NCI-H1048 (cell line): ENCODE measurements at places on chromosomes 11 and 22.

DNA sequence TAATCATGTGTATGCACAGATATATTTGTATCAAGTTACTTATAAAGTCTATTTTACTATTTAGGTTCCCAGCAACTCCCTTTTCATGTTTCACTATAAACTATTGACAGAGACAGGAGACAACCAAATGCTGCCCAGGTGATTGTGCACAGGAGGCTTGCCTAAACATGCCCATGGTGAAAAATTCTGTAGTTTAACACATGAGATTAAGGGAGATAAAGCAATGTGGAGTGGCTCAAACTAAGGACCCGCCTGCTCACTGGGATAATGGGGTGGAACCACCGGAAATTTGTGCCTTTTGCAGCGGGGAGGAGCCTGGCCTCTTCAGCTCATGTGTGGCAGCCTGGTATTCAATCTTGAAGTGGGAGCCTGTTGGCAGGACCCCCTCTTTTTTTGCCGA lies 459.5 kb upstream of the CNTN5 start:
- DNase-seq: no peak

DNA sequence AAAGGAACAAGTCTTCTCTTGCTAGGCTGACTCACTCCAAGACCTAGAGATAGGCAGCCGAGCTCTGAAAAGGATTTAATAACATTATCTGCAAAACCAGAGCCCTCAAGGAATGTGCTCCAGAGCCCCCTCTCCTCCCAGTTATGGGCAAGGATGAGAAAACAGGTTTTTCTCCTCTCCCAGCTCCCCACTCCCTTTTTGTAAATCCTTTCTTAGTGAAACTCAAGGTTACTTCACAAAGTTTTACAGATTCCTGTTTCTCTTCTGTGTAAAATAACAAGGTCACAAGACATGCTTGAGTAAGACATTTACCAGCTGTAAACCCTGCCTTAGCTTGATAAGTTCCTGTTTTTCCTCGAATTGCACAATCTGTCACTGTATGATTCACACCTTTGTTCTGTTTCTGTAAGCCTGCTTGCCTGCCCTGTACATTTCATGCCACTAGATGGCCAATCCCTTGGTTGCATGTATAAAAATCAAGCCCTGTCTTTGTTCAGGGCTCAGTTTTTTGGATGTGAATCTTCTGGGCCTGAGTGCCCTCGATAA lies 489.4 kb downstream of the KCNA4 start:
- no peak for DNase-seq

GRCh38 chr11:133907216-133907615 lies 49.6 kb downstream of the IGSF9B start:
- no peak for DNase-seq

DNA sequence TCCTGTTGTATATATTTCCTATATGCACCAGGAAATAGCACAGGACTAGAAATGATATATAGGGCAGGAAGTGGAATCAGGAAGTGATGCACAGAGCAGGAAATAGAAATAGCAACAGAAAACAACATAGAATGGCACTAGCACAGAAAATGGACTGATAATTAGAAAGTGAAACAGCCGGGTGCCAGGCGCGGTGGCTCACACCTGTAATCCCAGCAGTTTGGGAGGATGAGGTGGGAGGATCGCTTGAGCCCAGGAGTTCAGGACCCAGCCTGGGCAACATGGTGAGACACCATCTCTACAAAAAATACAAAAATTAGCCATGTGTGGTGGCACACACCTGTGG lies 10.0 kb upstream of the RELT start:
- DNase-seq: no peak

- DNase-seq: no peak
These were observed 150.7 kb downstream of the BLID start for GRCh38 chr11:121965330-121965729.

- no peak for DNase-seq
These were observed 108.3 kb downstream of the CTTN start for GRCh38 chr11:70506658-70506970.

GRCh38 chr11:115042002-115042401 lies 363.7 kb downstream of the NXPE2 start:
- DNase-seq: no peak

DNA sequence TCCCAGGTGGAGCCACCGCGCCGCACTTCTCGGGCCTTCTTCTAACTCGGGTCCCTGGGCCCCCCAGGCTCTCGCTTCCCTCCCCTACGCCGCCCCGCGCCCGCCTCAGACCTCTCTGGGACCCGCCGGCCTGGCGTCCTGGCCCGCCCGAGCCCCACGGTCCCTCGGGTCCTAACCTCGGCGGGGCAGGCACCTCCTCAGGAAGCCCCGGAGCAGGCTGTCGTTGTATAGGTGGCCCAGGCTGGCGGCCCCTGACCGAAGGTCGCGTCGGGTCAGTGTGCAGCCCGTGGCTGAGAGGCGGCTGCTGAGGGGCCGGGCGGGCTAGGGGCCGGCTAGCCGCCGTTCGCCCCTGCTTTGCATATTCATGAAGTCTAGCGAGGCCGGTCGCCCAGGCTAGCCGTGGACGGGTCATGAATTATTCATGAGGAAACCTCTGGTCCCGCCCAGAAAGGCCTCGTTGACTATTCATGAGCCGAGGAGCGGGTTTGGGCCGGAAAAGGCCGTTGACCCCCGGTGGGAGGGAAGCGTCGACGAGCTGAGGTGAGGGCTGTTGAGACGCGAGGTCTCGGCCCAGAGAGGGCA lies at the start of gene HORMAD2:
HORMAD2 (plus strand) TSS at position 513 of the 582 bp plus-strand sequence. CDS start 13,489 bp downstream, outside the sequence.
- DNase-seq: no peak

GRCh38 chr11:118047749-118048148 lies 29.1 kb upstream of the TMPRSS4 start:
- no peak for DNase-seq

DNA sequence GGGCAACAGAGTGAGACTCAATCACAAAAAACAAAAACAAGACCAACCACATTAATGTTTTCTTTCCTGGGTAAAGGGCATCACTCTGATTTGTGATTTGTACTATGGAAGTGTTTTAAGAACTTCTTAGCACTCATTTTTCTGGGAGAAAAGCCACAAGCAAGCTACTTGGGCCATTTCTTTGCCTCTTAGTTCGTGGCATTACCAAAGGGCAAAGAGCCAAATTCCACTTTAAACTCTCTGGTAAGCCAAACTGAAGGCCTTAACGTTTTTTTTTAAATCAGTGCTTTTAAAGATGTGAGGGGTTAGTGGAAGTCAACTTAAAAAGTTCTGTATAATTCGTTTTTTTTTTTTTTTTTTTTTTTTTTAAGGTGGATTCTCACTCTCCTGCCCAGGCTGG lies 36.9 kb downstream of the CAT start:
- DNase-seq: no peak

DNA sequence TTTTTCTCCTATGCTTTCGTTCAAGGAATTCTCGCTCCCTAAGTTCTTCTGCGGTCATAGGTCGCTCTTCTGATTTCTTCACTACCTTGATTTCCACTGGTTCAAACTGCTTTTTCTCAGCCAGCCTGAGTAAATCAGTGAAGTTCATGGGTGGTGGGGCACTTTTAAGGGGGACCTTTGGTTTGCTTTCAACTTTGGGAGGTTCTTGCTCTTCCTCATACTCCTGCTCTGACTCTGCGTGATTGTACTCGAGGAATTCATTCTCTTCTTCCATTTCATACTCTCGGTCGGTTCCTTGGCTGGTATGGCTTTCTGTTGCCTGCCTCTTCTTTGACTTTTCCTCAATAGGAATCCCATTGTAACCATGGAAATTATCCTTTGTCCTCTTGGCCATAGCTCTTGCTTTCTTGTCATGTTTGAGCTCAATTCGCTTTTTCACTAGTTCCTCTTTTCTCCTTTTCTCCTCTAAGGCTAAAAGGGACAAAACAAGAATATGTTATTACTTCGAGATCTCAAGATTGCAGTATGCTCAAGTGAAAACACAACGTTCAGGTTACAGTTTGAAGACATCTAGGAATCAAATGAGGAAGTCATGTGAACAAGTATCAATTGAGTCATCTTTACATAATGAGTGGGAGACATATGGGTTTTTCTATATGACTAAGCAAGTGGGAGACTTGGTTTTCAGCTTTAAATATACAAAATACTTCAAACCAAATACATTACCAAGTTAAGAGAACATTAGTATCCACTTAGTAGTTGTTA lies 16.2 kb downstream of the MISFA start:
- no peak for DNase-seq

- DNase-seq: no peak
These were observed 68.3 kb downstream of the ST3GAL4 start for GRCh38 chr11:126423743-126424142.

- no peak for DNase-seq
These were observed 3.1 kb downstream of the SCO2 start for GRCh38 chr22:50522208-50522805.

- DNase-seq: no peak
These were observed 47.5 kb upstream of the PICALM start for GRCh38 chr11:86116386-86116726.

- DNase-seq: no peak
These were observed 1.2 kb downstream of the AP5B1 start for GRCh38 chr11:65779669-65779918.

- DNase-seq: no peak
These were observed 483.3 kb upstream of the ARHGAP42 start for GRCh38 chr11:100203789-100204188.

DNA sequence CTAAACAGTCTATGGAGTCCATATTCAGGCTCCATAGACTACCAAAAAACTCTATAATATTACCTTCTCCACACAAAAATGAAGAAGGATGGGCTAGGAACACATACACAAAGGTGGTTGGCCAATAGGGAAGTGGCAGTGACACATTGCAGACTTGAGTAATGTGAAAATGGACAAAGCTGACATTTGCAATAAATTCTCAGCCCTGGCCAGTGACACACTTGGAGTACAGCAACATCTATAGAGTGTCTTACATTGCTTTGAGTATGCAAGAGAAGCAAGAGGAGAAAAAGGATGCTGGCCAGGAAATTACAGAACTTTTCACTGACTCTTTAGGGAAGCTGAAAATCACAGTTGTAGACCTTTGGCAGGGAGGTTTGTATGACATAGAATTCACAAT lies 7.3 kb upstream of the OR52W1 start:
- no peak for DNase-seq

DNA sequence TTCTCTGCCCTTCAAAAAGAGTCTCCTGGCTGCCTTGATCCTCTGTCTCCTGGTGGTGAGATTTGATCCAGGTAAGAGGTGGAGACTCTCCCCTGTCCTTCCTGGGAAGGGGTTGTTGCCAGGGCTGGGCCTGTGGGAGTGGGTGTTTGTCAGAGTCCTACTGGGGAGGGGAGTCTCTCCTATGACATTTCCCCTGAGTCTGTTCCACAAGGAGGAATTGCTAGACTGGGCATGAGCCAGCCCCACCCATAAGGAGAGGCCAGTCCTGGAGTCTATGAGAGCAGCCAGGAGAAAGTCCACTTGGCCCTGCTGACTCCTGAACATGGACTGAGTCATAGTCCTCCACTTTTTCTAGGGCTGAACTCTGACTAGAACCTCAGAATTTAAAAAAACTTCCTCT lies 7.4 kb downstream of the PEX26 start:
- no peak for DNase-seq

DNA sequence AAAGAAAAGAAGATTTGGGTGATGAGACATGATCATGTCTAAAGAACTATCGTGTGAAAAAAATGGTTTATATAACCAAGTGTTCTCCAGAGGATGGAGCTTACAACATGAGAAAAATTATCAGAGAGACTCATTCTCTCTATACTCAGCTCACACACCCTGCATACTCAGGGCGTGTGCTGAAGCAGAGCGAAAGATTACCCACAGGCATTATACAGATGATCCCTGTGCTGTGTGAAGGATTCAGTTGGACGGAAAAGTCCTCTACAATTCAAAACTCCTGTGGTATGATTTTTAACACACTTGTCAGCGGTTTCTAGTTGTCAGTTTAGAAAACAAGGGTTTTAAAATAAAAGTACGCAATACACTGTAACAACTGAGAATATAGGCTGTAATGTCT lies 267.3 kb downstream of the DLG2 start:
- no peak for DNase-seq

- no peak for DNase-seq
These were observed 734 bp downstream of the ZP1 start for GRCh38 chr11:60867871-60868681.

DNA sequence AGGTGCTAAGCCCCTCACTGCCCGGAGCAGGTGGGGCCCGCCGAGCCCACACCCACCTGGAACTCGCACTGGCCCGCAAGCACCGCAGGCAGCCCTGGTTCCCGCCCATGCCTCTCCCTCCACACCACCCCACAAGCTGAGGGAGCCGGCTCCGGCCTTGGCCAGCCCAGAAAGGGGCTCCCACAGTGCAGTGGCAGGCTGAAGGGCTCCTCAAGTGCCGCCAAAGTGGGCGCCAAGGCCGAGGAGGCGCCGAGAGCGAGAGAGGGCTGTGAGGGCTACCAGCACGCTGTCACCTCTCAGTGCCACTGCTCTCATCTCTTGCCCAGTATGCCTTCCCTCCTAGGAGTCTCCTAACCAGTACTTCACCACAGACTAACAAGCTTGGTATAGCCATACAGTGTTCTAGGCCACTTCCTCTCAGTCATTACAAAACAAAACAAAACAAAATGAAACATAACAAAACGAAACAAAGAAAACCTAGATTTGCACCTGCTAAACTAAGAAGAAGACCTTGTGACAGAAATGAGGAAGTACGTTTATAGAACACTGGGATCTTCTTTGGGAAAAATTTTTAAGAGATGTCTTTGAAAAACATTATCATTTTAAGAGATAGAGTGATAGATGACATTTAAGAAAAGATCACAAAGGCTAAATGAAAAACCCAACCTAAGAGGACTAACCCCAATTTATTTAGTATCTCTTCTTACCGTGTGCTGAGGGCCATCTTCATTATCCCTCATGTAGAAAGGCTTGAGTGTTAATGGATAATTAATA lies 47.7 kb upstream of the GAB2 start:
- no peak for DNase-seq

- no peak for DNase-seq
These were observed 24.9 kb downstream of the CD44 start for GRCh38 chr11:35163702-35164496.

DNA sequence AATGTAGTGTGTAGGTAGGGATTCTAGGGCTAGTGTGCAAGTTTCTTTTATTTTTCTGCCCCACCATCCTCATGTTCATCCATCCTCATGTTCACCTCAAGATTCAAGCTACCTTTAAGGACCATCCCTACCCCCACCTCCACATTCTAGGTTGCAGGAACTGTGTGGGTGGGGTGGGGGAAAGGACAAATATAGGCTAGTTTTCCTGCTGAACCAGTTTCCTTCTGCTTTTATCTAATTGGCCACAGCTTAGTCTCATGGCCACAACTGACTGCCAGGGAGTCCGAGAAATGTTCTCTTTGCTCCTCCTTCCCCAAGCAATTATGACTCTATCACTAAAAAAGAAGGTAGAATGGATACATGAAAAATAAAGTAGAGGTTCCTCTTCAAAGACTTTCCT lies 179.0 kb upstream of the LARGE1 start:
- DNase-seq: no peak

DNA sequence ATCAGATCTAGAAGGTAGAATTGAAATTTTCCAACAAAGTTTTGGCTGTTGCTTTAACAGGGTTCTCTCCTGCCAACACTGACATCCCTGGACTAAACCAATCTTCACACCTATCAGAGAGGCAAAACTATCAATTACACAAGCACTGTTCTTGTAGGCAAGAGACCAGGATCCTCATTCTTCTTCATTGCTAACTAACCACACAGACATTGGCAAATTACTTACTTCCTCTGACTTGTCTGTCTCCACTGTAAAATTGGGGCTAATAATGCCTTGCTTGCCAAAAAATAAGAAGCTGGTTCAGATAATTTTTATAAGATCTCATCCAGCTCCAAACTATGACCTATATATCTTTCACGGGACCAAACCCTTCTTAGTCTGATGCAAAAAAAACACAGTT lies 93.8 kb upstream of the DDI1 start:
- no peak for DNase-seq

GRCh38 chr11:15525582-15525981 lies 410.9 kb downstream of the INSC start:
- no peak for DNase-seq

- DNase-seq: no peak
These were observed 1.4 kb downstream of the CCDC73 start for GRCh38 chr11:32792948-32793475.
